Astrocyte of the cerebellum (primary cell): ENCODE measurements at places on chromosomes 2 and 18.

DNA sequence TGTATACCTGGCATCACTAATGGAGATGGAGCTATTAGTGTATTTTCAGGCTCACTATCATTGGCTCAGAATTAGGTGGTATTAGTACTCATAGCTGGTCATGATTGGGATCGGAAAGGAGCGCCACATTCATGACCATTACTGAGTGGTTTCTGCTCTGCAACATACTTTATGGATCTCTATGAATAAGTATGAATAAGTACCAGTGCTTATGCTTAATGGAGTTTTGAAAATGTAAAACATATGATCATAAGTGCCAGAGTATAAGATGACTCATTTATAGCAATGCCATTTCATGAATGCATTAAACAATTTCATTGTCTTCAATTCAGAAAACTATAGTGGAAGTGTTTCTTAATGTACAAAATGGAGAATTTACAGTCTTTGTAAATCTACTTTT lies 156.7 kb downstream of the GALNT3 start:
- no peak for DNase-seq

- no peak for DNase-seq
Measured at GRCh38 chr2:54289917-54290316, 33.9 kb upstream of the TSPYL6 start.

- no peak for DNase-seq
Measured at GRCh38 chr2:12774395-12774727, 57.6 kb downstream of the TRIB2 start.

DNA sequence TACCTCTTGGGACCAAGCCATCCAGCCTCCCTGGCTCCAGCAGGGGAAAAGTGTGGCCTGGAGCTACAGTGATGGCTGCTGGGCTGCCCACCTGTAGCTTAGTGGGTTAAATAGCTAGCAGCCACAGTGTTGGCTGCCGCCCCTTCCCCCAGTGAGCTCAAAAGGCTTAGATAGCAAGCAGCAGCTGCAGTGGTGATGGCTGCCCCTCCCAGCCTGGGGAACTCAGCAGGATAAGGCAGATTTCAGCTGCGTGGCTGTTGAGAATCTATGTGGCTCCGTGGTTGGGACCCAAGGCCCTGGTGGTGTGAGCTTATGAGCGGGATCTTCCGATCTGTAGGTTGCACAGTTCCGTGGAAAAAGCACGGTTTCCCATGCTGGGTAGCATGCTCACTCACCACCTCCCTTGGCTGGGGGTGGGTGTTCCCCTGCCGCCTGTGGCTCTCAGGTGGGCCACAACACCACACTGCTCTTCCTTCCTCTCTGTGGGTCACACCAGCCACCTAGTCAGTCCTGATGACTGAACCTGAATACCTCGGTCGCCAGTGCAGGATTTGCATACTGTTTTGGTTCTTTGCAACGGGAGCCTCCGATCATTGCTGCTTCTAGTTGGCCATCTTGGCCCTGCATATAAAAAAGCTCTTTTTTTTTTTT lies 946.5 kb upstream of the FAM98A start:
- DNase-seq = no peak
